Activated naive CD8-positive, alpha-beta T cell treated with anti-CD3 and anti-CD28 coated beads for 36 hours (primary cell): ENCODE measurements at places on chromosomes 5 and 9. TPM values are rescaled to one million over a fixed set of nuclear protein-coding genes. Genes with fewer than 3 reads are reported as not detected.

Gene SOHLH1
- total RNA-seq, result not detected

Gene GABRB2
- total RNA-seq, result not detected

DNA sequence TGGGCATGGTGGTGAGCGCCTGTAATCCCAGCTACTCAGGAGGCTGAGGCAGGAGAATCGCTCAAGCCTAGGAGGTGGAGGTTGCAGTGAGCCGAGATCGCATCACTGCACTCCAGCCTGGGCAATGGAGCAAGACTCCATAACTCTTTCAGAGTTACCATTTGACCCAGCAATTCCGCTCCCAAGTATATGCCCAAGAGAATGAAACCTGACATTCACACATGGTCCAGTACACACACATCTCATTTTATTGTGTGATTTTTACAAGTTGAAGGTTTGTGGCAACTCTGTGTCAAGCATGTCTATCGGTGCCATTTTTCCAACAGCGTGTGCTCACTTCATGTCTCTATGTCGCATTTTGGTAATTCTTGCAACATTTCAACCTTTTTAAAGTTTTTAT is 24.9 kb upstream of the FIBCD1 start:
- no peak for DNase-seq

DNA sequence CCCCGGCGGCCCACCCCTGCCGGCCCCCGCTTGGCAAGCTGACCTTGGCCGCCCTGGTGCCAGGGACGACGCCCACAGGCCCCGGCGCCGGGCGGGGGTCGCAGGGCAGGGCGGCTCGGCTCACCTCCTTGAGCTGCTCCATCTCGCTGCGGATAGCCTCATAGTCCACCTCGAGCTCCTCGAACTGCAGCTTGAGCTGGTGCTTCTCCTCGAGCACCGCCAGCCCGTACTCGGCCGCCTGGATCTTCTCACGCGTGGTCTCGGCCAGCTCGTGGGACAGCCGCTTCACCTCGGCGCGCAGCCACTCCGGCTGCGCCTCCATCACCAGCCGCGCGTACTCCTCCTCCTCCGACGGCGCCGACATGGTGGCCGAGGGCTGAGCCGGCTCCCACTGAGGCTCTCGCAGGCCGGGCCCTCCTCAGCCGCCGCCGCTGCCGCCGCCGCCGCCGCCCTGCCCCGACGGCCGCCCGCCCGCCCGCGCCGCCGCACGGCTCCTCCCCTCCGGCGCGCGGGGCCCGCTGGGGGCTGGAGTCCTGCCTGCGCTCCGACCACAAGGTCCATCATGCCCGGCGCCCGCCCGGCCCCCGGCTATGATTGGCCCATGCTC is at the start of gene BICD2:
TSS of gene BICD2 (minus strand) at position 453 of the 607 bp plus-strand sequence. CDS start at position 364, 89 bp downstream.
- no peak for DNase-seq

GRCh38 chr5:67549296-67549618 is 352.7 kb upstream of the CD180 start:
- no peak for DNase-seq
